NAMALWA (cell line): ENCODE measurements at places on chromosomes 3 and 15.

GRCh38 chr3:148629006-148629405 is 68.7 kb upstream of the AGTR1 start:
- no peak for DNase-seq

GRCh38 chr3:48432411-48433371 is 2.8 kb upstream of the PLXNB1 start:
- peak; percentile 14 for DNase-seq

DNA sequence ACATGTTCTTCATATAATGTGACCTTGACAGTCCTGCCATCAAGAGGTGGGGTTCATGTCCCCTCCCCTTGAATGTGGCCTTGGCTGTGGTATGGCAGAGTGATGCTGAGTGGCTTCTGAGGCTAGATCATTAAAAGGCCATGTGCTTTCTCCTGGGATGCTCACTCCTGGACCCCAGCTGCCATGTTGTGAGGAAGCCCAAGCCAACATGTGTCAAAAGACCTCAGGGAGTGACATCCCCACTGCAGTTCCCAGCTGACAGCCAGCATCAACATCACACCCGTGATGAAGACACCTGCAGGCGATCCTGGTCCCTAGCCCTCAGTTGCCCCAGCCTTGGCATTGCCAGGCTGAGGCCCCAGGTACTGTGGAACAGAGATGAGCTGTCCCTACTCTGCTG is 36.6 kb downstream of the EBLN2 start:
- no peak for DNase-seq

GRCh38 chr3:126316031-126316461 is 41.2 kb downstream of the KLF15 start:
- DNase-seq = no peak

GRCh38 chr3:108241146-108241545 is 18.9 kb upstream of the IFT57 start:
- no peak for DNase-seq

GRCh38 chr3:108329508-108329907 is 33.2 kb downstream of the HHLA2 start:
- DNase-seq = no peak

DNA sequence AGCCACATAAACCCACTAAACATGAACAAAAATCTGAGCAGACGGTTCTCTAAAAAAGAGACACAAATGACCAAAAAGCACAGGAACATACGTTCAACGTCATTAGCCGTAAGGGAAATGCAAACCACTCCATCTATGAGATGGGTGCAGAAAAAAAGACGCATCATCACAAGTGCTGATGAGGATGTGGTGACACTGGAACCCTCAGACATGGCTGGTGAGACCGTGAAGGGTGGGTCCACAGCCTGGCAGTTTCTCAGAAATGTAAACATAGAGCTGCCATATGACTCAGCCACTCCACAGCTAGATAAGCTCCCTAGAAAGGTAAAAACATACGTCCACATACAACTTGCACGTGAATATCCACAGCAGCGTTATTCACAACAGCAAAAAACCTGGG is 23.3 kb downstream of the PCSK6 start:
- no peak for DNase-seq

GRCh38 chr3:160477750-160478149 is 28.2 kb upstream of the TRIM59 start:
- DNase-seq = no peak

DNA sequence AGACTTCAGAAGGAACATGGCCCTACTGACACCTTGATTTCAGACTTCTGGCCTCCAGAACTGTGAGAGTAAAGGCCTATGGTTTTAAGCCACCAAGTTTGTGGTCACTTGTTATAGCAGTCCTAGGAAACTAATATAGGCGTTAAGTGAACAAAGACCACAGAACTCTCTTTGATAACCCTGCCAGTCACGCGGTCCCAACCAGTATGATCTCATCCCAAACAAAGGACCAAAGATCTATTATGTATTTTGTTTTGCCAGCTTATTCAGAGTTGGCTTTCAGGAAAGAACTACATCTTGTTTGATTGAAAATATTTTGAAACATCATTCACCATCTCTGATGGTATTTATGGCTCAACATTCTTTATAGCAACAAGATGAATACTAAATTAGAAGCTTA is 294.4 kb upstream of the SLCO3A1 start:
- DNase-seq = no peak

DNA sequence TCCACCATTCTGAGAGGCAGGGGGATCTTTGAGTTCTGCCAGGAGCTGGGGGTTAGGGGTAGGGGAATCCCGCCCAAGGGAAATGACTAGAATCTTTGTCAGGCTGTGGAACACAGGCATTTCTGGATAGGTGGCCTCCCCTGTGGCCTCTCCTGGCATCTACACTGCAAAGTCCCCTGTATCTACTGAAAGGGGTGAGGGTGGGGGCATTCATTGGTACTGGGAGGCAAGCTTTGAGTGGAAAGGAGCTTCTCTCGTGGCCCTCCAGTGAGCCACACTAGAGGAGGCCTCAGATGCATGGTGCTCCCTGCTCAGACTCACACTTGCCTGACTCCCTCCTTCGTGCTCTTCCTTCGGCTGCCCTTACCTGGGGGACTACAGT is 59.9 kb downstream of the CCNL1 start:
- no peak for DNase-seq

- DNase-seq = no peak
These were observed 856 bp downstream of the TMEM40 start for GRCh38 chr3:12758025-12758781.

- peak; percentile 25 for DNase-seq
These were observed 544 bp upstream of the TIMMDC1 start for GRCh38 chr3:119497820-119498185.

- peak; percentile 44 for DNase-seq
These were observed 53.4 kb upstream of the CCDC174 start for GRCh38 chr3:14598143-14598569.

- no peak for DNase-seq
These were observed 580.8 kb upstream of the ALCAM start for GRCh38 chr3:104785947-104786346.

GRCh38 chr3:28739647-28740046 is 391.0 kb upstream of the AZI2 start:
- DNase-seq = no peak

DNA sequence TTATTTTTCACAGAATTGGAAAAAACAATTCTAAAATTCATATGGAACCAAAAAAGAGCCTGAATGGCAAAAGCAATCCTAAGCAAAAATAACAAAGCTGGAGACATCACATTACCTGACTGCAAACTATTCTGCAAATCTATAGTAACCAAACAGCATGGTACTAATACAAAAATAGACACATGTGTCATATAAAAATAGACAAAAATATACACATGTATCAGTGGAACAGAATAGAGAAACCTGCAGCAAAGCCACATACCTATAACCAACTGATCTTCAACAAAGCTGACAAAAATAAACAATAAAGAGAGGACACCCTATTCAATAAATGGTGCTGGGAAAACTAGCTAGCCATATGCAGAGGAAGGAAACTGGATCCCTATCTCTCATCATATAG is 259.6 kb downstream of the IGSF11 start:
- DNase-seq = no peak

DNA sequence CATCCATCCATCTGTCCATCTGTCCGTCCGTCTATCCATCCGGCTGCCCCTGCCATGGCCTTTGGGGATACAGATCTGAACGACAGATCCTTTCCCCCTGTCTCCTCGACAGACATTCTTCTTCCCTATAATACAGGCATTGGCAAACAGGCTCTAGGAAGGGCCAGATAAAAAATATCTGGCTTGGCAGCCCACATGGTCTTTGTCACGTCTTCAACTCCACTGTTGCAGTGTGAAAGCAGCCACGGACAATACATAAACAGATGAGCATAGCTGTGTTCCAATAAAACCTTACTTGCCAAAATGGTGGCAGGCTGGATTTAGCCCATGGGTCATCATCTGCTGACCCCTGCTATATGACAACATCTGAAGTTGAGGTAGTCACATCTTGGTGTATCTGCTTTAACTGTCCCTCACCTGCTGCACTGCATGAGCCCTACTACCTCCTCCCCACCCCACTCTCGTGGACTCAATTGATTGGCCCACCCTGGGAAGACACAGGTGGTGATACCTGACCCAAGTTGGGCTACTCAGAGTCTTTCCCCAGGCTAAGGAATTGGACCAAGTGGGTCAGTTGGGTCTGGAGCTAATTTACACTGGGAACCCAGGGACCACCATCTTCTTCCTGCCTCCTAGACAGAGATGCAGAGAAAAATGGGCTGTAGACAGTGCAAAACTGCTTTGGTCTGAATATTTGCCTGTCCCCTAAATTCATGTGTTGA is 128.4 kb upstream of the SMAD3 start:
- no peak for DNase-seq

GRCh38 chr3:139236336-139236735 is 107.5 kb upstream of the MRPS22 start:
- no peak for DNase-seq

DNA sequence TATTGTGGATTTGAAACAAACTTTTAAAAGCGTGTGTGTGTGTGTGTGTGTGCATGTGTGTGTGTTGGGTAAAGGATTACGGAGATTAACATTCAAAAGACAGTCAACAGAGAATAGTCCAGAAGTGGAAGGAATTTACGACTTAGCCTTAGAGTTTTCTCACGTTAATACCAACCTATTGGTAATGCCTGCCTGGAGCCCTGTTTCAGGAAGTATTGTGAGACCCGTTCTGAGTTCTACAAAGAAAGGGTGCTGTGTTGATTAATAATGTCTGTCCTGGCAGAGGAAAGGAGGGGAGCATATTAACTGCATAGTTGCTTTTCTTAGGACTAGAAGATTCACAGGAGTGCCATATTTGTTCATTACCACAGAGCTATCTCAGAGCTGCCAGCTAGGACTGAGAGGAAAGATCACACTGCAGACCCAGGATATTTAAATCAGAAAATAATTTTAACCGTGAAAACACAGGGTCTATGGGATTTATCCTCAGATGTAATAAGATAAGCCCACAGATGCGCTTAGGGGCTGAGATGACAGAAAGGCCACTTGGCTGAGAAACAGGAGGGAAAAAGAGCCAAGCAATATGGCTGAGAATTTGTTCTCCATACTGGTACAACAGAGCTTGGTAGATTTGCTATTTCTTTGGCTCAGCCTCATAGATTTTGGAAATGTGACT is 40.5 kb upstream of the FRMD4B start:
- no peak for DNase-seq

DNA sequence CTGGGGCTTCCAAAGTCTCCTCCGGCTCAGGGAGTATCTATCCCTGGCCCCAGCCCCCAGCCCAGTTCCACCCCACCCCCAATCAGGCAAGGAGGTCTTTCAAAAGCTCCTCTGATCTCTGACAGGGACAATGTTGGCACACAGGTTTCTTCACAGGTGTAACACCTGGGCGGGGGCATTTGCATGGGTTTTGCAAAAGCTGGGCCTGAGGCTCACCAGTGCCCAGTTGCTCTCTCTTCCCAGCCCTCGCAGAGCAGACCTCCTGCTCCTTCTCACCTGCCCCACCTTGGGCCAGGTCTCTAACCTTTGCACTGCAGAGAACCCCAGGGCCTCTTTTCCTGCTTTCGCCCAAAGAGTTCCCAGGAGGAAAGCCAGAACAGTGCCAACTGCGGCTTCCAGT is 8.6 kb upstream of the CSK start:
- no peak for DNase-seq

GRCh38 chr3:183328823-183329222 is 75.8 kb downstream of the B3GNT5 start:
- no peak for DNase-seq

DNA sequence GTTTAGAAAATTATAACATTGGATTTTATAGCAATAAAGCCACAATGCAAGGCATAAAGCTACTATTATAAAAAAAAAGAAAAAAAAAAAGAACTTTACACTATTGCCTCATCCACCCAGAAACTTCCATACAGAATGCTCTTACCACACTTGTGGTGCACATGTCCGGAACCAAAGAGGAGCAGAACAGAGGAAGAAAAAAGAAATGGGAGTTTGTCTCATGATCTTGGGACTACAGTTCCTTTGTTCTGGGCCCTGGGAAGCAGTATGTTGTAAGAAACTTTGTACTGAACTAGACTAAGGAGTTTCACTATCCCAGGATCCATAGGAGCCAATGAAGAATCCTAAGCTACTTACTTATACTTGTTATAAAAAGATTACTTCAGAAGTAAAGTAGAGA is 36.1 kb downstream of the FMN1 start:
- no peak for DNase-seq

GRCh38 chr15:89899295-89899945 is 5.6 kb upstream of the AP3S2 start:
- DNase-seq = no peak

DNA sequence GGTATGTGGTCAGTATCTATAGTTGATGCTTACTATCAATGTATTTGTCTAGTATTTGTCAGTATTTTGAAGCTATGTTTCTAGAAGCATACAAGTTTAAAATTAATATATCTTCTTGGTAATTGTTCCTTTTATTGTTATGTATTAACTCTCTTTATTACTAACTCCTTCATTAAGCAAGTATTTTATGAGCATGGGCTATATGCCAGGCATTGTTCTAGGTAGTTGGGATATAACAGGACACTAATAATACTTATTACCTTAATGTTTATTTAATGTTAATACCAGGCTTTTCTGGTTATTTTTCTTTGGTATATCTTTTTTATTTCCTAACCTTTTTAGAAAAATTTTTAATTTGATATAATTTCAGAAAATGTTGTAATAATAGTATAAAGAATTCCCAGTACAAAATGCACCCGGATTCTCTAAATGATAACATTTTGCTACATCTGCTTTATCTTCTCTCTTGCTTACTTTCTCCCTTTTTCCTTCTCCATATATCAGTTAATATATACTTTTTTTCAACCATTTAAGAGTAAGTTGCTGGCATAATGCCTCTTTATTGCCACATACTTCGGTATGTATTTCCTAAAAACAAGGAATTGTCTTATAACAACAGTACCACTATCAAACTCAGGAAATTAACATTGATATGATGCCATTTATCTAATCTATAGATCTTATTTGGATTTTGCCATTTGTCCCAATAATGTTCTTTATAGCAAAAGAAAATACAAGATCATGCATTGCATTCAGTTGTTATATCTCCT is 30.9 kb downstream of the LRRC49 start:
- no peak for DNase-seq

DNA sequence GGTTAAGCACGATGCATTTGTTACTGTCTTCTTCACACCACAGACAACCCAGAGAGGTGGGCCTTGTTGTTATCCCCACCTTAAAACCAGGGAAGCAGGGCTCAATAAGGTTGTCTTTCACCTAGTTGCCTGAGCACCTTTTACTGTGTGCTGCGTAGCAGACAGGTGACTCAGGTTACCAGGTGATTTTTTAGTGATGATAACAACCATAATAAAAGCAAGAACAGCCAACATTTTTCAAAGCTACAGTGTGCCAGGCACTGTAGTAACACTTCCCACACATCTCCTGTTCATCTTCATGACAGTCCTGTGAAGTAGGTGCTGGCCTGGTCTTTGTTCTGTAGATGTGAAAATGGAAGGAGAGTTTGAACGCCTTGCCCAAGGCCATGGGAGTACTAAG is 132.2 kb downstream of the SLC25A26 start:
- DNase-seq = no peak

DNA sequence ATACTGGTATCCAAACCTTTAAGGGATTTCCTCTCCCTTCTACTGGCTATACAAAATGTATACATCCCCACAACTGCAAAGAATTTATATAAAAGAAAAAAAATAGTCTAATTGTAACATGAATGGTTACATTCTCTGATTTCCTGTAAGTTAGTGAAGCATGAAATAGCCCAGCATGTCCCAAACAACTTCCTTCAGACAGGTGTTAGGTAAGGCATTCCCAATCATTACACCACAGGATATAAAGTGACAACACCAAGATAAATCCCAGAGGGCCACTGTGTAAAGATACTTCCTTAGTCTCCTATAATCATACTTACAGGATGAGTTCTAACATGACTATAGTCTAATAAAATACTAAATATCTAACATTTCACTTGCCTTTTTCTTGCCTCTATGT is 7.6 kb downstream of the CMTM6 start:
- no peak for DNase-seq

GRCh38 chr3:186246941-186247340 is 115.1 kb downstream of the DGKG start:
- DNase-seq = no peak
